C1 segment of cervical spinal cord (tissue), 14 donors: ENCODE measurements at places on chromosomes 6 and 20.

DNA sequence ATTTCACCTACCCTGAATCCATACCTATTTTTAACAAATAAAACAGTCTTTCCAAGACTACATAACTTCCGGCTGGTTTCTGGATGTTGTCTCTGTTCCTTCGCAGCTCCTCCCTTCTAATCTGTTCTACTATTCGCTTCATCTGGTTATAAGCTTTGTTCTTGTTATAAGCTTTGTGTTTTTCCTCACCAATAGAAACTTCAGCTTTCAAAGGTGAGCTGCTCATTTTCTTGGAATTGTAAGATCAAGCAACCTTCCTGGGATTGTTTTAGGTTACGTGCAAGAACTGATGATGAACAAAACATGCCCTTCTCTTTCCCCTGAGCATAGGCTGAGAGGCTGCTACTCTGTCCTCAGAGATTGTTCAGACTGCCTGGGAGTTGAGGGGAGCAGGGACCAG, 2.1 kb downstream of the GFOD1 start:
- DNase-seq, result no peak

- DNase-seq, result no peak
These were observed 13.5 kb upstream of the DAAM2 start for GRCh38 chr6:39778581-39779255.

GRCh38 chr6:158071121-158072082, 89.7 kb downstream of the SYNJ2 start:
- no peak for DNase-seq

DNA sequence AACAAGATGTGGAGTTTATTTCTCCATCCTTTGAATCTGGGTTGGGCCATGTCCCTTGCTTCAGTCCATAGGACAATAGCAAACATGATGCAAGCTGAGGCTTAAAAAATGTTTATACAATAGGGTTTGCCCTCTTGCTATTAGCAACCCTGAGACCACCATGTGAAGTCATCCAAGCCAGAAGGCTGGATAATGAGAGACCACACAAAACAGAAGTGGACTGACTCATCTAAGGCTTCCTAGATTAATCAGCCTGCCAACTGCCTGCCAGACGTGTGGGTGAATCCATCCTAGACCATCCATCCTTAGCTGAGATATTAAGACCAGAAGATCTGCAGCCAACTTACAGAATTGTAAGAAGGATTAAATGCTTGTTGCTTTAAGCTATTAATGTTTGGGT, 38.1 kb upstream of the ISM1 start:
- no peak for DNase-seq

DNA sequence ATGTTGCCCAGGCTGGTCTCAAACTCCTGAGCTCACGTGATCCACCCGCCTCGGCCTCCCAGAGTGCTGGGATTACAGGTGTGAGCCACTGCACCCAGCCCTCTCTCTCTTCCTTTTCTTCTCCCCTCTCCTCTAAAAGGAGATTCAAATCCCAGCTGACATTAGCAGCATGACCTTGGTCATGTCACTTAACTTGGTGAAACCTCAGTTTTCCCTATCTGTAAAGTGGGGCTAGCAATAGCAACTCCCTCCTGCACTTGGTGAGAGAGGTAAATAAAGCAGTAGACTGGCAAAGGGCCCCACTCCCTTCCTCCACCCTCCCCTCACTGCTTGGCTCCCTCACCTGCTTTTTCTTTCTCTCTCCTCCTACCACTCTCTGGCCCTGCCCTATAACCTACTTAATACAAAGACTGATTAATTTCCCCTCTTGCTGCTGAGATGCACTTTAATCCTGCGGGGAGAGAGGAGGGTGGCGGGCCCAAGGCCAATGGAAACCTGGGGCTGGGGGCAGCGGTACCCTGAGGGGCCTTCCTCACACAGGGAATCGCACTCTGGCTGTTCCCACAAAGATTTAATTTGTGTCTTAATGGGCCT, 54.2 kb upstream of the ZFAND3 start:
- no peak for DNase-seq

GRCh38 chr20:63028461-63028921, 21.7 kb upstream of the BHLHE23 start:
- no peak for DNase-seq

- DNase-seq, result no peak
These were observed 35.3 kb upstream of the BCAS1 start for GRCh38 chr20:54105653-54106052.

DNA sequence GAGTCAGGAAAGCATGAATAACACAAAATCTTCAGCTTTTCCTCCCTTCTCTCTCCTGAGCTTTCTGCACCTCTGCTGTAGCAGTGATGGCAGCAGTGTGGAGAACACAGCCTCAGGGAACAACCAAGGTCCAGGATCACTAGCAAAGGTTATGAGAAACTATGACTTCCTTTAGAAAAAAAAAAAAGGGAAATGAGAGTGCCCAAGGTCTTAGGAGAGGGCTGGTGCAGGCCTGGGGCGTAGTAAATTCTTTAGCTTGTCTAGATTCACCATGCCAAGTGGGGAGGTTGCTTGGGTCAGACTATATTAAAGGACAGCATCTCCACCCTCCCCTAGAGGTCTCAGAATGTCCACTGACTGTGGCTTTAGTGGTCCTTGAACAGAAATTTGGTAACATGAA, 40.4 kb upstream of the POLR1H start:
- DNase-seq, result no peak

DNA sequence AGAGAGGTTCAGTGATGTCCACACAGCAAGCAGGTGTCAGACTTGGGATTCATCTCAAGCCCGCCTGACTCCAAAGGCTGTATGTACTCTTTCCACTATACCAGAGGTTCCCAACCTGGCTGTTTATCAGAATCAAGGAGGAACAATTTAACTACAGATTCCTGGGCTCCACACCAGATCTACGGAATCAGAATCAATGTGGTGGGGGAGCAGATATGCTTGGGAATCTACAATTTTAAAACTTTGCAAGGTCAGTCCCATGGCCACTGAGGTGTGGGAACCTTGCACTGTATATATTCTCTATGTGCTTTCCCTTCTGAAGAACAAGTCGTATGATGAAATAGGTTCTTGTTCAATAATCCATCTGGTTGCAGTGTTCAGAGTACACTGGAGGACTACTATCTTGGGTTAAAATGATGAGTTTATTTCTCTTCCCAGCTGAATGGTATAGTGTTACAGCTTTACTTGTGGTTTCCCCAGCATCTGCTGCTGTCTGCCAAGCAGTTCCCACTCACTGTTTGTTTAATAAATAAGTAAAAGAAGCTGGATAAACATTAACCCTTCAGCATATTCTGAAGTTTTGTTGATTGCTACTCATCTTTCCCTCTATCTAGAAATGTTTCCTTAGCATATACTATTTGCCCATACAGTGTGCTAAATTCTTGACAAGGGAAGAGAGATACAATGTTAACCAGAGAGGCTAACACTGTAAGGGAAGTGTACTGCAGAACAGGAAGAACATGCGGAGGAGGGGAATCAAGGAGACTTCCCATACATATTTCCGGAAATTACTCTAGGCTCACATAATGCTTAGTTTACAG, 9.9 kb downstream of the TTI1 start:
- DNase-seq, result no peak

DNA sequence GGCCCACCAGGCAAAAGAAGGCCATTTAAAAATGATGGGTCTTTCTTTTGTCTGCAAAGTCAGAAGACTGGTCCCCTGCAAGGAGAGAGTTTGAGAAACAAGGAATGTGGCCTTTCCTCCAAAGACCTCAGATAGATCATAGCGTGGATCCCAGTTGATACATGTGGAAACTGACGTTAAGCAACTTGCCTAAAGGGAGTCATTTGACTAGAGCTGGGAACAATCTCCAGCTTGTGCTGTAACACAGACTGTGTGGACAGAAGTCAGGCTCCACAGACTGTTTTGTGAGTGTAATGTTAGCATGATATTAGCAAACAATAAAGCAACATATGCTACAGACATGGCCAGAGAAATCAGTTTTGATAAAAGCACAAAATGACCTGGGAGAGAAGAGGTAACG, 140.4 kb upstream of the CITED2 start:
- no peak for DNase-seq
